ENCODE measurements at places on chromosomes 7 and 10.

DNA sequence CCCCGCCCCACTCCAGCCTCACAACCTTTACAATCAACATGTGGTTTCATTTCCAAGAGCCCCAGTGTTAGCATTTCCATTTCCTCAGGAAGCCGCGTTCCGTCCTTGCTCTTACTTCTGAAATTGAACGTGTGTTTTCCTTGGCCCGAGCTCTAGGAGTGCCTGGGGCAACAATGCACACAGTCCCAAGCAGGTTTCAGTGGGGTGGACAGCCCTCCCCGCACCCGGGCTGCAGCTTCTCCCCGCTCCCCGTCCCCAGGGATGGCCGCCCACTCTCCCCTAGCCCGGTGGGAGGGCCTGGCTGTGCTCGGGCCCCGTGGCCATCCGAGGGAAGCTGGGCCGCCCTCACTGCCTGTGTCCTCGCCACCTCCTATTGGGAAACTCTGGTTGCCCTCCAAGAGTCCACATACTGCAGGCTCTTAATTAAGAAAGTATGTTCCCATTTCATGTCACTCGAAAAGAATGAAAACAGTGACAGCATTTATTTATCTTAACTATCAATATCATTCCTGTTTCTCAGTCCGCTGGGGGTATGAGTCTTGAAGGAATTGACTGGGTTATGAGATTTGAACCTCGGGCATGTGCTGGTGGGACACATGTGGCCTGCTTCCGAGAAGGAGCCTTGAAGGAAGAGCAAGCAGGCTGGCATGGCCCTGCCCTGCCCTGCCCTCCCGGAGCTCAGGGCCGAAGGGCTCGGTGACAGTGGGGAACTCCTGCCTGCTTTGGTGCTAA, 163.8 kb downstream of the GRK5 start:
- no peak for DNase-seq

DNA sequence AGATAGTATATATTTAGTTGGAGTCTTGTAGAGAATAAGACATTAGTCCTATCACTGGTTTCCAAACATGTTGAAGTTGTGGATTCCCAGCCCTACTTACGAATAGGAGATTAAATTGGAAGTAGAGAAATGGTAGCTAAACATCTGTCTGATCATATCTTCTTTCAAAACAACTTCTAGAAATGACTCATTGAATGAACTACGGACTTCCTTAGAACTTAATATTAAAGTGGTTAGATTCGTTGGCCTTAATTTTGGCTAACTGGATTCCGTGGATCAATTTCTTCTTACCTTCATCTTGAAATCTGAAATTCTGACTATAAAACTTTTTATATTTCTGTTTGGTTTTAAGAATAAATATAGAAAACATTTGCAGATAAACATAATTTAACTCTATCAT, 3.4 kb downstream of the PHF14 start:
- no peak for DNase-seq

DNA sequence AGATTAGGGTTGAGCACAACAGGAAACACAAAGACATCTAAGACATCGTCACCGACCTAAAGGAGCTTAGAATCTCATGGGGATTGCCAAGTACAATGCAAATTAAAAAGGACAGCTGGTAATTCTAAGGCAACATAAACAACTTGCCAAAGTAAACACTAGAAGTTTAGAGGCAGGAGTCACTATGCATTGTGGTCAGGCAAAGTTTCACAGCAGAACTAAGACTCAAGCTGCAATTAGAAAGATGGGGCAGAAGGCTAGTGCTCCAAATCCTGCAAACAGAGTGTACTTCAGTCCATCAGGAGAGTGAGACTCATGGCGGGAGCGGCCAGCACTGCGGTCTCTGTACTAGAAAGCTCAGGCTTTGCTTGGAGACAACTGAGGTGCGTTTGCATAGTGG, 52.7 kb downstream of the HIPK2 start:
- no peak for DNase-seq

DNA sequence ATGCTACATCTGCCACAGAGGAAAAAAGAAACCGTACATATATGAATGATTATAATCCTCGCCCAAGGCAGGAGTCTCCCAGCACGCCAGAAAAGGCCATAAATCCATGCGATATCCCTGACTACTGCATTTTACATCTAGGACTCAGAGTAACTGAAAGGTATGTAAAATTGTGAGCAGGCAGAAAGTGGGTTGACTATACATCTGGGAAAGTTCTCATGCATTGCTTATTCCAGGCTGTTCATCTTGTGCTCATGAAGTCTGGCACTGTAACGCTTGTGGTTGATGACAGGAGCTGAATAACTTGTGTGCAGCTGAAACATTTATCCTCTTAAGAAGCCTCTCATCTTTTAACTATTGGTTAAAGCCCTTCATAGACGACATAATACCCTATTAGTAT, 193.4 kb upstream of the STEAP4 start:
- DNase-seq, result no peak

GRCh38 chr10:72335394-72336258, 19.1 kb downstream of the DNAJB12 start:
- DNase-seq, result no peak

- no peak for DNase-seq
These were observed 27.8 kb upstream of the WDFY4 start for GRCh38 chr10:48656914-48657305.

DNA sequence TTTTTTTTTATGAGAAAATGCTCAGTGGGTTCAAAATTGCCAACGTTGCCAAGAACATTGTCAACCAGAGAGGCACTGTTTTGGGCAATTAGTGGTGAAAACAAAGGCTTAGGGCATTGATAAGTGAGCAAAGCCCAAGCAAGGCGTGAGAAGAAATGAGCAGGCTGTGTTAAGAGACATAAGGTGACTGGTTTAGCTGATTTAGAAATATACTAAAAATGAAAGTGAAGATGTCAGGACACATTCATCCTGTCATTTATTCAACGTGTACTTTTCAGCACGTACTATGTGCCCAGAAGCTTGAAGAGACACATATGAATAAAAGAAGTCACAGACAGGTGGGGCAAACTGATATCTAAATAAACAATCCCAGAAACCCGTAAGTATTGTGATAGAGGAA, 31.8 kb downstream of the AOAH start:
- no peak for DNase-seq

DNA sequence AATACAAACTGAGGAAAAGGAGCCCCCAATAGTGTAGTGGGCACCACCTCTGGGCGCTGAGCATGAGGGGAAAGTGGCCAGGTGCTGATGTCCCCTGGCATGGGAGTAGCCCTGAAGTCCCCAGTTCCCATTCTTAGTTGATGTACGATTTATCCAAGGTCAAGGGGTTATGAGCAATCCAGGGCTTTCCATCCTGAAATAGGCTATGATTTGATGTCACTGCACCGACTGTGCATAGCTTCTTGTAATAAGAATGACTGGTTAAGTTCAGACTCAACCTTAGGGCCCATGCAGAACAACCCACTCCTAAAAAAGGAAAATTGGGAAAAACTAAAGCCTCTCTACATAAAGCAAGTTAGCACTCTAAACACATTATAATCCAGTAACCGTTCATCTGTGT, 4.4 kb downstream of the FRAT1 start:
- DNase-seq, result no peak

DNA sequence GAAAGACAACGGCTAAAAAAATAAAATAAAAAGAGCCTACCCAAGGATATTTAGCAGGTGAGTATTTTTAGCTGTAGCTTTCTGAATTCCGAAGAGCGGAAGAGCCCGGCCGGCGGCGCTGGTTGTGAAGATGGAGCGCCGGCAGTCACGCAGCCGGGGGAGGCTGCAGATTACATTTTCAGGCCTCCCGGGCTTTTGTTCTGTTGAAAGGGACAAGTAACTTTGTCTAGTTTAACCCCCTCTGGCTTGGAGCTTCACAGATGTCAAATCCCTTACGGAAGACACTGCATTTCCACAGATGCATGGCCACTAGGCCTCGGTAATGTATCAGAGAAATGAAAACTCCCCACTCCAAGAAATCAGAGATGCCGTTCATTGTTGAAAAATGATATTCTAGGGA, 497.6 kb upstream of the MKI67 start:
- DNase-seq, result no peak

- no peak for DNase-seq
These were observed 170.6 kb upstream of the GRB10 start for GRCh38 chr7:50953303-50953702.

DNA sequence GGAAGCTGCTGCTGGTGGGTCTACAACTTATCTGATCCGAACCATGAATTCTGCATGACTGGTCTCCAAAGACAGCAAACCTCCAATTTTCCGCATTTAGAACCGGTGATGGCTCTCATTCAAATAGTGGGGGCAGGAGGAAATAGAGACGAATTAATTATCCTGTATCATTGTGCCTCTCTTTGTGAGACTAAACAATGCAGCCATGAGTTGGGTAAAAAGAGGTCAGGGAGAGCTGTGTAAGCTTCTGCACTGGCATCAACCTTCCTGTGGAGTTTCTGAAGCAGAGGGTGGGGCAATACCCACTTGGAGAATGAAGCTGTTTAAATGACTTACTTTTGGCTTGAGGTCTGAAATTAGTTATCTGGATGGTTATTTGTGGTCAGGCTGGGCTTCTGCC, 266.4 kb downstream of the SORCS3 start:
- DNase-seq, result no peak

GRCh38 chr10:19097151-19097550, 48.5 kb downstream of the MALRD1 start:
- DNase-seq, result no peak

GRCh38 chr10:112637901-112638300, 190.9 kb downstream of the VTI1A start:
- DNase-seq, result no peak

DNA sequence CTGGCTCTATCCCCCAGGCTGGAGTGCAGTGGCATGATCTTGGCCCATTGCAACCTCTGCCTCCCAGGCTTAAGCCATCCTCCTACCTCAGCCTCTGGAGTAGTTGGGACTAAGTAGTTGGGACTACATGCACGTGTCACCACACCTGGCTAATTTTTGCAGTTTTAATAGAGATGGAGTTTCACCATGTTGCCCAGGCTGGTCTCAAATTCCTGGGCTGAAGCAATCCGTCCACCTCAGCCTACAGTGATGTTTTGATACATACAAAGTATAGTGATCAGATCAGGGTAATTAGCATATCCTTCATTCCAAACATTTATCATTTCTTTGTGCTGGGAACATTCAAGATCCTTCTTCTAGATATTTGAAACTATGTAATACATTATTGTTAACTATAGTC, 22.5 kb upstream of the TNKS2 start:
- DNase-seq, result no peak

DNA sequence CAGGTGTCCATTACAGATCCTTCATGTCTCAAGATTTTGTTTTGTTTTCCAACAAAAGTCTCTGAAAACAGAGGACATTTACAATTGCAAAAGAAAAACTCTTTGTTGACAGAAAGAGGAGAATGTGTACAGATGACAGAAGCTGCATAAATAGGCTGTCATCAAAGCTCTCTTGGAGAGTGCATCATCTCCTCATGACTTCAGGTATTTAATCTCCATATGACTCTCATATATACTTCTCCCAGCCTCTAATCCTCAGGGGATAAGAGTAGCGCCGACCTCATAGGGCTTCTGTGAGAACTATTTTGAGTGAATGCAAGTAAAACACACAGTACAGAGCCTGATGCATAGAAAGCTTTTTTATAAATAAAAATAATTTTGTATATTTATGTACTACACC, 48.1 kb upstream of the SEPTIN7 start:
- DNase-seq, result no peak

- DNase-seq, result no peak
These were observed 168.6 kb upstream of the SHH start for GRCh38 chr7:155980841-155981240.

DNA sequence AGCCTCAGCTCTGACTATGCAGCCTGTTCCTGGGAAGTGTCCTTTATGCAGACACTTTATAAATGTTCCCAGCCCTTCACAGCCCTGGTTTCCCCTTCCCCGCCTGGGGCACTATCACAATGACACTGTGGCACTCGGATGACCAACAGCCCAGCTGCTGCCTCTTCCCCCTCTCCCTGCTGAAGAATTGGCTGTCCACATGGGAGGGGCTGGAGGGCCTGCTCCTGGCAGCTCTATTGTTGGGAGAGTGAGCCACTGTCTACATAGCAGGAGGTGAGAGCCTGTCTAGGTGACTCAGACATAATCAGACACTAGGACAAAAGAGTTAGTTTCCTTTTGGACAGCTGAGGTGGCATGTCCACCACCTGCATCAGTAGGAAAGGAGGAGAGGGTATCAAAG, 437.5 kb downstream of the PLXNA4 start:
- DNase-seq, result no peak

DNA sequence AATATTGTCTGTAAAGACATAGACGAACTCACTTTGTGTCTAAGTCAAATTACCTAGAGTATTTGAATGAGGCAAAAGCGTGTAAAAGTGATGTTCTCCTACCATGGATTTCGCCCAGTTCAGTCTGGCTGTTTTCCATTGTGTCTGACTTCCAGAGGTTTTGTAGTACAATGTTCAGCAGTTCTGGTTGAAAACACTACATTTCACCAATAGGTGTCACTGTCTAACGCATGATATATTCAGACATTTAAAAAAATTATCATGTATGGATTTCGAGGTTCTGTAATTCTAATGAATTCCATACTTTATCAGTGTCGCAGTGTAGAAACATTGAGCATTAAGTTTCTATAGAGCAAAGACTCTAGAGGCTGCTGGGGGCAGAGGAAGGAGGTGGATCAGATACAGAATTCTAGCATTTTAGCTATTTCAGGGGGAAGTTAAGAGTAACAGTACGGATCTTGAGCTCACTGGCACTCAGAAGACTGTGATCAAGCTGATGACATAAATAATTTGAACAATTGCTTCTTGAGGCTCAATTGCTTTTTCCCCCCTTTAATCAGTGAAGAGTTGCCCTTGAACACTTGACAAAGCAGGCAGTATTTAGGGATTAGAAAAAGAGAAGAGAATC, 196.9 kb upstream of the RHOBTB1 start:
- no peak for DNase-seq

- DNase-seq, result no peak
These were observed 189.6 kb downstream of the CTTNBP2 start for GRCh38 chr7:117683430-117684175.

GRCh38 chr7:120700796-120701195, 157.1 kb downstream of the TSPAN12 start:
- DNase-seq, result no peak

DNA sequence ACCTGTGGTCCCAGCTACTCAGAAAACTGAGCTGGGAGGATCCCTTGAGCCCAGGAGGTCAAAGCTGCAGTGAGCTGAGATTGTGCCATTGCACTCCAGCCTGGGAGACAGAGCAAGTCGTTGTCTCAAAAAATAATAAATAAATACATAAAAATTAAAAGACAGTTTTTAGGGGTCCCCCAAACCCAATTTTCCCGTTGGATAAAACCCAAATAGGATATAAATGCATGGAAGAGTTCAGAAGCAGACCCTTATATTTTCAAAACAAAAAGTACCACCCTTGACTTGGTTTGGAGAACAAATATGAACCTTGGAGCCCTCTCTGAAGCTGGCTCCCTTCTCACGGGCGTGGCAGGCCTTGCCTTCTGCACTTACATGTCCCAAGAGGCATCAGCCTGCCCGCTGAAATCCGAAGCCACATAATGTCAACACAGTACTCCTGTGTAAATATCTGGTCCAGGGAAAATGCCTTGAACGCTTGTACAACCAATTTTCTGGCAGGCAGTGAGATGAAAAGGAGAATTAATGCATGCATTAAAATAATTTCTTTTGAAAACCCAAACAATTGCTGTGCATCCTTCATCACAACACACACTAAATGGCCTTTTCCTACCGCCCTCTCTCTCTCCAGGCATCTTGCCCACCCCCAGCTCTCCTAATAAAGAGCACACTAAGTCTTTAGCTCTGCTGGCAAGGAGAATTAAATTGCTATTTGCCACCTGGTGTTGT, 46.4 kb upstream of the PARD3 start:
- DNase-seq, result peak; percentile 81
